ENCODE measurements at places on chromosomes 12 and 14.

DNA sequence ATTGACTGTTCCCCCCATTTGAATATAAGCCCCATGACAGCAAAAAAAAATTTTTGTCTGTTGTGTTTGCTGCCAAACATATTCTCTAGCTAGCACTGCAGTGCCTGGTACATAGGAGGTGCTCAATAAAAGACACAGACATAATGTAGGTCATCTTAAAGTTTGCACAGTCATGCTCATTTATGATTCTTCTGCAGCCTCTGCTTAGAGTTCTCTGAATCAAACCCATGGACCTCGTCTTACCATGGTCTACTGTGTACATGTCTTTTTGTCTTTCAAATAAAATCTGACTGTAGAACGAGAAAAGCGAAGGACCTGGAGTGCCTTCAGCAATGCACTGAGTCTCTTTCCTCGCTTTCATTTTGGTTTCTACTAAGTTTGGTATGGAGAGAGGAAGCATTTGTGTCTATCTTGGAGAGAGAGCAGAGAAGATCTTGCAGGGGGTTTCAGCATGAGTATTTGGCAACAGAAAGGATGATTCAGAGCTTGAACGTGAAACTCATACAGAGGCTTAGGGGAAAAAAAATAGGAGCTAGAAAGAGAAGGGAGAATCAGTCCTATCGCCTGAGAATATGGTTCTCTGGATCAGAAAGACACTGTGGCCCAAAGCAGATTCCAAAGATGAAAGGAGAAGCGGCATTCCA is 38.8 kb upstream of the TMCC3 start:
- peak; percentile 76 for DNase-seq

DNA sequence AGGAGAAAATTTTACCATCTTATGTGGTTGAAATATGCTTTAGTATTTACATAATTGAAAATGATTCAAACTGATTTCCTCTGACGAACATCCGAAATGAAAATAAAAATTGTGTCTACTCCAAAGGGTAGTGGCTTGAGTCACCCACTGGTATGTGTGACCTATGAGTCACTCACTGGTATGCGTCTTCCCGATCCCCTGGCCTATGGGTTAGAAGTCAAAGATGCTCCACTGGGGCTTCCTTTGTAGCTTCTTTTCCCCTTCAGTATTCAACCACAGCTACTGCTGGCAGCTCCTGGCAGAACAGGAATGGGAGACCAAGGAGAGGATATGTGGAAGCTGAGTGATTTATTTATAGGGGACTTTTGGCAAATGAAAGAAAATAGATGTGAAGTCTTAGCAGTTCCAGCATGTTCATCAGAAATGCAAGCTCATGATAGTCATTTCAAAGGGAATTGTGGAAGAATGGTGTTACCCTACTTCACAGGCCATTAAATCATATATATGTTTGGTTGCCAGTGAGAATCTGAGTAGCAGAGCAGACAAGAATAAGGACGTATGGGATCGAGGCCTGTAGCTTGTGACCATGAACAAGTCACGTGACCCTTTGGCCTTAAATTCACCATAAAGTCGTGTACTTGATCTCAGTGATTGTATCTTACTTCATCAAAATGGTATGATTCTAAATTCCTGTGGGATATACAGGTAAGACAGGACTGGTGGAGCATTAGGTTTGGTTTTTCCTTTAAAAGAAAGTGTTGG is 108.3 kb downstream of the CRADD start:
- DNase-seq: peak; percentile 95

DNA sequence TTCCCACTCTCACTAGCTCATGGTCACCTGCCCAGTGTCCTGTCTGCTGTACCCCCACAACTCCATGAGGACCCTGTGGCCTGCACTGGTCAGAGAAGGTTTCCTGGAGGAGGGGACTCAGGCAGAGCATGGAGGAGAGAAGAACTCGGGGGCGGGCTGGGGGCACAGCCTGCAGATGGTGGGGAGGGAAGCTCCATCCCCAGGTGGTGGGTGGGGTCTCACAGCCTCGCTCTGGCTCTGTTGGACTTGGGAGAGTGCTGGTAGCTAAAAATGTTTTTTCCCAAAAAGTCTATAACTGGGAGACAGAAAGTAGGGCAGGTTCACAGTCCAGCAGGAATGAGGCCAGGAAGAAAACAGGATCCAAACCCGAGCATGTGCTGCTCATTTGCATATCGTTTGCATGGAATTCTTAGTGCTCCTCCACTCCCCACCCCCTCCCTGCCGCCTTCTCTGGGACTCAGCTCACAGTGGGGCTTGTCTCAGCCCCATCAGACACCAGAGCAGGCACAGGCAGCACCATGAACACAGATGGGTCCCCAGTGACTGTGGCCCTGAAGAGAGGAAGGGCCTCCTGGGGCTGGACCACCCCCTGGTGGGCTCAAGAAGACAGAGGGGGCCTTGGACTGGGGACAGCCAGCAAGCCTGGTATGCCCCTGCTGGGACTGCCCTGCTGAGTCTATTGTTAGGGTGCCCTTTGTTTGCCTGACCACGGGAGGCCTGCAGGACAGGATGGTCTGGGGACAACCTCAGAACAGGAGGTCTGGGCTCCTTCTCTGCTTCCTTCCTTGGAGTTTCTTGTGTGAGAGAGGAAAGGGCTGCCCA is 67.0 kb upstream of the SFSWAP start:
- DNase-seq: no peak

DNA sequence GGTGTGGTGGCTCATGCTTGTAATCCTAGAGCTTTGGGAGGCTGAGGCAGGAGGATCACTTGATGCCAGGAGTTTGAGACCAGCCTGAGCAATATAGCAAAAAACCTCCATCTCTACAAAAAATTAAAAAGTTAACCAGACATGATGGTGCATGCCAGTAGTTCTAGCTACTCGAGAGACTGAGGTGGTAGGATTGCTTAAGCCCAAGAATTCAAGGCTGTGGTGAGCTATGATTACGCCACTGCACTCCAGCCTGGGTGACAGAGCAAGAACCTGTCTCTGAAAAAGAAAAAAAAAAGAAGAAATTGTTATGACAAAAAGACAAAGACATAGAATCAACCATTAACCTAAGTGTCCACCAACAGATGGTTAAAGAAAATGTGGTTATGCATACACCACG is 2.1 kb upstream of the ATP23 start:
- DNase-seq: peak; percentile 8

DNA sequence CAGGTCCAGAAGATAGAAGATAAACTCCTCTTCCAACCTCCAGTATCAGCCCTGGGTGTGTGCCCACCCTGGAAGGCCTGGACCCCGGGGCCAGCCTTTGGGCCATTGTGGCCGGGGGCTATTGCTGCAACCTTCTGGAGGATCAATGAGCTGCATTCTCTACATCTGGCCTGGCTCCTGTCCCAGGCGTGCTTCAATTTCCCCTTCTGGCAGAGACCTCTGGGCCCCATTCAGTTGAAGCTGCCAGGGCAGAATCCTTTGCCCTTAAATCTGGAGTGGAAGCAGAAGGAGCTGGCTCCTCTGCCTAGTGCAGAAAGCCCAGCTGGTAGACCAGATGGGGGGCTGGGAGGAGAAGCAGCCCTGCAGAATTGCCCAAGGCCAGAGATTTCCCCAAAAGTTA is 10.0 kb downstream of the NYNRIN start:
- DNase-seq: no peak

- DNase-seq: no peak
Observed at GRCh38 chr12:70221626-70222025, 21.6 kb upstream of the CNOT2 start.
